ENCODE measurements at places on chromosomes 7 and 10. TPM values are rescaled to one million over a fixed set of nuclear protein-coding genes. Genes with fewer than 3 reads are reported as not detected.
A peak's percentile ranks its signal among the peaks of the same experiment; 100 is the strongest.

STEAP1B gene
- 0.32 TPM for polyA plus RNA-seq

MYOF gene
- polyA plus RNA-seq, result 14.5 TPM

PKD2L1 gene
- polyA plus RNA-seq, result not detected

MPP7 gene
- 3.1 TPM for polyA plus RNA-seq

DYNC1I1 gene
- polyA plus RNA-seq, result 6.4 TPM

DNA2 gene
- polyA plus RNA-seq, result 1.1 TPM

CDH23 gene
- polyA plus RNA-seq, result 7.2 TPM

NPFFR1 gene
- polyA plus RNA-seq, result not detected

SRRM3 gene
- 12.9 TPM for polyA plus RNA-seq

DHTKD1 gene
- polyA plus RNA-seq, result 10.8 TPM

DNAJC30 gene
- 9.1 TPM for polyA plus RNA-seq

C7orf57 gene
- polyA plus RNA-seq, result not detected

DNA sequence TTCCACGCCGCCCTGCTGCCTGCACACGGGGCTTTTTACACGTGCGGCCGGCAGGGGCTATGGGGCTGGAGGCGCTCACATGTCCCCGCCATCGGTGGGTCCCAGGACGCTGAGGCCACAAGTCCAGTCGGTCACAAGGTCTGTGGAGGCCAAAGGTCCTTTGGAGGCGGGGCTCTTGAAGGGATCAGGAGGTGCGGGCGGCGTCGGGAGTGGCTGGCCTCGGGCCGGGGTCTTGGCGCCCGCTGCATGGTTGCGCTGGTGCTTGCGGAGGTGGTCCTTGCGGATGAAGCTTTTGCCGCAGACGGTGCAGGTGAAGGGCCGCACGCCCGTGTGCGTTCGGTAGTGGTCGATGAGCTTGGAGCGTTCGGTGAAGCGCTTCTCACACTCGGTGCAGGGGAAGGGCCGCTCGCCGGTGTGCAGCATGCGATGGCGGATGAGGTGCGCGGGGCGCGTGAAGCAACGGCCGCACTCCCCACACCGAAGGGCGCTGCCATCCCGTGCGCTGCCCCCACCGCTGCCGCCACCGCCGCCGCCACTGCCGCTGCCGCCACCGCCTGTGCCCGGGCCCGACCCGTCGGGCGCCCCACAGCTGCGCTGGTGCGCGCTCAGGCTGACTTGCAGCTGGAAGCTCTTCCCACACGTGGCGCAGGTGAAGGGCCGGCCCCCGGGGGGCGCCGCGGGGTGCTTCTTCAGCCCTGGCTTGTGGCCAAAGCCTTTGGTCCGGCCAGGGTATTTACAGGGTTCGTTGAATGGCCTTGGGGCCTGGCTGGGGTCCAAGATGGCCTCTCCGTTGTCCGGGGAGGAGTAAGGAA is 13.7 kb upstream of the ZNF777 start:
- DNase-seq, result no peak

DNA sequence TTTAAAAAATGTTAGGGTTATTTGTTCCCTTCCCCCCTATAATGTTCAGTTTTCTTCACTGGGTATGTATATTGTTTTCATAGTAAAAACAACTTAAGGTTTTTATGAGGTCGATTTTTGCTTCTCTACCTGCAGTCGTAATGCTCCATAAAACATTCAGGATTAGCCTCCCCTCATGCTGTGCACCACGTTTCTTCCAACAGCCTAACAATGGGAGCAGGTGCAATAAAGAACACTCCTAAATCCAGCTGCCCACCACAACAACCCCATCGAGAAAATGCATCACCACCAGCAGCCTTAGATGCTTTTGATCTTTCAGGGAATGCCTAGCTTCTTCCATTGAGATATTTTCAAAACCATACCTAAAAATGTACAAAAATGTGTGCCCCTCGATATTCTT is 111.1 kb downstream of the ADAM12 start:
- DNase-seq, result no peak

GRCh38 chr10:86191166-86191565 is 175.4 kb downstream of the GRID1 start:
- no peak for DNase-seq

GRCh38 chr7:3250725-3251124 is 50.3 kb upstream of the SDK1 start:
- DNase-seq, result no peak

- no peak for DNase-seq
Observed at GRCh38 chr10:113665806-113666354, 2.0 kb upstream of the NRAP start.

GRCh38 chr7:24801883-24802282 is 44.6 kb upstream of the GSDME start:
- DNase-seq, result no peak

DNA sequence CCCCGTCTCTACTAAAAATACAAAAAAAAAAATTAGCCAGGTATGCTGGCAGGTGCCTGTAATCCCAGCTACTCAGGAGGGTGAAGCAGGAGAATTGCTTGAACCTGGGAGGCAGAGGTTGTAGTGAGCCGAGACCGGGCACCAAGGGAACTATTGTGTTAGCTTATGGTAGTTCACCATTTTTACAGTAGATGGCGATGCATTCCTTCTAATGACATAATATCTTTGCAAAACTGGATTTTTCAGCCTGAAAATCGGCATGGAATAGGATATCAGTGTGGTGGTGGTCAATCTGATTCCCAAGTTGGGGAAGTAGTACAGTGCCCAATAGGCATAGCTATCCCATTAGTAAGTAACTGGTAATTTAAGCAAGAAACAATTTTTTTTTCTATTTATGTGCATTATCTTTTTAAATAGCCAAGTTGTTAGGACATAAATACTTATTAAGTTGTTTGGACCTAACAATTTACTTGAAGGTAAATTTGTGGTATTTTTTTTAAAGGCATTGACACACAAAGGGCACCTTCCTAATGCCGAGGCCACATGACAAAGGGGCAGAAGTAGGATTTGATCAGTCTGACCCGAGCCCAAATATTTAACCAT is 17.6 kb upstream of the IMPDH1 start:
- no peak for DNase-seq

GRCh38 chr7:110854651-110855050 is 236.3 kb upstream of the LRRN3 start:
- no peak for DNase-seq

GRCh38 chr10:113069595-113069994 is 119.5 kb downstream of the TCF7L2 start:
- DNase-seq, result no peak

GRCh38 chr10:30877111-30877510 is 154.6 kb downstream of the ZNF438 start:
- no peak for DNase-seq

GRCh38 chr10:54011117-54011516 is 789.9 kb downstream of the PCDH15 start:
- DNase-seq, result no peak

DNA sequence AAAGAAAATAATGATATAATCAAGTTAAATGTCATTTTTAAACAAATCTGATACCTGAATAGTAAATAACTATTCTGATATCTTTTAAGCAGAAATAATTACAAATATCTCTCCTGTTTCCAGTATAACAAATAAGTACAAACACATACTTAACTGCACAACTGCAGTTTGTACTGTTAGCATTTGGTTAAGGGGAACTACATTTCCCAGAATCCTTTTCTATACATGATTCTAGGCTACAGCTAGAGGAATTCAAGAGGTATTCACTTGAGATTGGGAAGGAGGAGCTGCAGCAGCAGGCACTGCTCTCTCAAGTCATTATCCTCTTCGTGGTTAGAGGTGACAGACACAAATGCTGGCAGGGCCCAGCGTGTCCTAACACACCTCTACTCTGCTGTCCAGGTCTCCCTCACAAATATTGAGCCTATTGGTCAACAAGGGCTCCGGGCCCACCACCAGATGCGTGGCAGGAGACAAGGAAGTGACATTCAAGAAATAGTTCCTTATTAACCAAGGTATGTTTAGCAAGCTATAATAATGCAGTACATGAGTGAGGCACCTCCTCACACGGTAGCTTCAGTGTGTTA is 255.1 kb upstream of the MKLN1 start:
- DNase-seq, result no peak

DNA sequence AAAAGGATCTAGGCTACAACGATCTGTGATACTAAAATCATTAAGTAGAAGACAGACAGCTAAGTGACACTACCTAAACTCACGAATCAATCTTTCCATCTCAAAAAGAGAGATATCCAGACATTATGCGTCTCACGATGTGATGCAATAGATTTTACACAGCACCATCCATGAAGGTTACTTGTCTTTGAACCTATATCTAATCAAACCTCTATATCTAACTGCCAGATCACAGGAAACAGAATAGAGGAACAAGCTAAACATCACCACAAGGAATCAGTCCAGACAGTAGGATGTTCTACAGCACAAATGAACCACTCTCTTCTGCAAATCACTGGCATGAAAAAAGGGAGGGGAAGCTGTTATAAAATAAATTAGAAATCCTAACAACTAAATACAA is 4.1 kb downstream of the RAPGEF5 start:
- DNase-seq, result no peak

GRCh38 chr7:151481650-151482505 is 37.8 kb downstream of the RHEB start:
- no peak for DNase-seq

DNA sequence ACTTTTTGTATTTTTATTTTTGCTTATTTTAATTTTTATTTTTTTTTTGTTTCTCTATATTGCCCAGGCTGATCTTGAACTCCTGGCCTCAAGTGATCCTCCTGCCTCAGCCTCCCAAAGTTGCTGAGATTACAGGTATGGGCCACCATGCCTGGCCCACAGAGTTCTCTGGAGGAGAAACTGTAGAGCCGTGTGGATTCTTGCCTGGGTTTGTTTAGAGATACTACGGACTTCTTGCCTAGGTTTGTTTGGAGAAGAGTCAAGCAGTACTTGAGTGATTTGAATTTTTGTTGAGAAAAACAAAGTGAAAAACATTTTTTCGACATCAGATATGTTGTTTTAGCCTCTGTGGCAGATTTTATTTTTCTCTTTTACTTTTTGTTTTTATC is 99.0 kb downstream of the CAMK1D start:
- no peak for DNase-seq

- no peak for DNase-seq
Observed at GRCh38 chr7:668958-669357, 57.5 kb upstream of the DNAAF5 start.

DNA sequence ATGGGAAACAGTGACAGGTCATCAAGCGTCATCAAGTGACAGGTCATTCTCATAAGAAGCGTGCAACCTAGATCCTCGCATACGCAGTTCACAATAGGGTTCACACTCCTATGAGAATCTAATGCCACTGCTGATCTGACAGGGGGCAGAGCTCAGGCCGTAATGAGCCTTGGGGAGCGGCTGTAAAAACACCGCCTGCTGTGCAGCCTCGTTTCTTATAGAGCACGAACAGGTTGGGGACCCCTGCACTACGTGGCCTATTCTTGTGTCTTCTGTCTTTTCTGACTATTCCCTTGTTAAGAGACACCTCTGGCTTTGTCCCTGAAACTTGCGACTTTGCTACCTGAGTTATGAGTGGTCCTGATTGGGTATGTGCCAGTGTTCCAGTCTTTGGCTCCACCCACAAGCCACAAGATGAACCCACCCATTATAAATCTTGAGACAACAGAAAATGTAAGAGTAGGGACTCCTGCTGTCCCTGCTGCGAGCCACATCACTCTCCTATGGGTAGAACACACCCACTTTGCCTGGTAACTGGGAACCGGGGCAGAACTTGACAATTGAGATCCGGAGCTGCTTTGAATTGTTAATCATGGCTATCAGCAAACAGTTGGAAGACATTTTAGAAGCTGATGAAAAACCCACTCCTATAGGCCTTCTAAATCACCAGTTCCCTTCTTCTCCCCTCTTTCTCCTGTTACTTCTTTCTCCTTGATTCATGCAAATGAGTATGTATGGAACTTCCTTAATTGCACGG is 55.8 kb upstream of the EXOC4 start:
- no peak for DNase-seq

GRCh38 chr10:63210611-63211196 is 77.6 kb downstream of the NRBF2 start:
- DNase-seq, result no peak

GRCh38 chr10:21336476-21337170 is 188.9 kb downstream of the SKIDA1 start:
- DNase-seq, result peak; percentile 65

- DNase-seq, result no peak
Observed at GRCh38 chr7:158505683-158506082, 81.9 kb downstream of the PTPRN2 start.

DNA sequence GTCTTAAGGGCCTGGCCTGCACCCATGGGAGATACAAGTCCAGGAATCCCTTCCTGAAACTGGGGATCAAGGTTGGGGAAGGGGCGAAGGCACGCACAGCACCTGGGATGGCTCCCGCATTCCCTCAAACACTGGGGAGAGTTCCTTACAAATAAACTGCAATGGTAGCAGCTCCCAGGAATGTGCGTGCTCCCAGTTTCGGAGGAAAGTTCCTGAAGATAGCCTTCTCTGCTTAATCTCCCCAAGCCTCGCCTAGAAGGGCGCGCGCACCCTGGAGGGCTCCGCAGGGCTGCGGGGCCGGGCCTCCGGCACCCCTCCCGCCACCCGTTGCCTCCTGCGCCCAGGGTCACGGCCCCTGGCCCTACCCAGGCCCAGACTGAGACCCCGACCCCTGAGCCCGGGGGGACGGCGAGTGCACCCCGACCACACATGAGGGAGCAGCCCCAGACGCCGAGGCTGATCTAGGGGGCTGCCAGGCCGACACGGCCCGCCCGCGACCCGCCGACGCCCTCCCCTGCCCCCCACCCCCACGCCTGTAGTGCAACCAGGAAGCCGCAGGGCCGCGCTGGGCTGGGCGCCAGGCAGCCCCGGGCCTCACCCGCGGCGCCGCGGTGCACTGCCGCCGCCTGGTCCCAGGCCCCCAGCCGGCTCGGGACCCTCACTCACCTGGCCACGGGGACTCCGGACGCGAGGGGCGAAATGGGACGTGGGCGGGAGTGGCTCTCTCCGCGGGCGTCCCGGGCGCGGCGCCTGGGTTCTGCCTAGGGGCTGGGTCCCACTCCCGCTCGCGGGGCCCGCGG is 460 bp downstream of the ANXA11 start:
- DNase-seq, result peak; percentile 63

DNA sequence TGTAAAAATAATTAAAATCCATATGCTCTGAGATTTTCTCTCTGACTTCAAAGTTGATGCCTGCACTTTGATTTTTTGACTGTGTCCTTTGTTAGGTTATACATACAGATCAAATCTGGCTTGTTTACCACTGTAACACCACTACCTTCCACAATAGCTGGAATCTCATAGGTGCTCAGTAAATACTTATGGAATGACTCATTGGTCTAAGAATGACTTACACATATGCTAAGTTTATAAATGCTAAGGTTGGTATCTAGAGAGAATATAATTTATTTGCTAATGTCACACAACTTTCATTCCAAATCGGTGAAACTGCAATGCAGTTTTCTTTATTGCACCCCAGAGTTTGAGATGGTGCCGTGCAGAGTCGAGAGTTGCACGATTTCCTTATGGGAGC is 578.5 kb downstream of the SH2D4B start:
- no peak for DNase-seq

- DNase-seq, result no peak
Observed at GRCh38 chr7:107614425-107614824, 34.4 kb downstream of the BCAP29 start.
